ENCODE measurements at places on chromosomes 16 and 17. TPM values are rescaled to one million over a fixed set of nuclear protein-coding genes. Genes with fewer than 3 reads are reported as not detected.

The STXBP4 gene
- total RNA-seq = 8.0 TPM

GRCh38 chr16:30746638-30747175, 1.5 kb upstream of the PHKG2 start:
- DNase-seq = no peak

DNA sequence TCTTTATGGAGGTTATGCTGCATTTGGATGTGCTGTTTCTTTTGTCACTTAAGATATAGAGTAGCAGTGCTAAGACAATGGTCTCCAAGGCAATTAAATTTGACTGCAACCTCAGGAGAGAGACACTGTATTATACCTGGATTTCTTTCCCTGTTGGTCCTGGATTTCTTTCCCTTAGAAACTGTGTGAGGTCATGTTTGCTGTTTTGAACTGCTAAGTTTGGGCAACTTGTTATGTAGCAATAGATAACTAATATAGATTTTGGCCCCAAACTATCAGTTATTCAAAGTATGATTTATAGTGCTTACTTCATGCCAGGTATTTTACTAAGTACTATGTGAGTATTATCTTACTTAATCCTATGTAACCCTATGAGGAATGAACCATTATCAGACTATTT, 458.4 kb downstream of the HS3ST3B1 start:
- no peak for DNase-seq

DNA sequence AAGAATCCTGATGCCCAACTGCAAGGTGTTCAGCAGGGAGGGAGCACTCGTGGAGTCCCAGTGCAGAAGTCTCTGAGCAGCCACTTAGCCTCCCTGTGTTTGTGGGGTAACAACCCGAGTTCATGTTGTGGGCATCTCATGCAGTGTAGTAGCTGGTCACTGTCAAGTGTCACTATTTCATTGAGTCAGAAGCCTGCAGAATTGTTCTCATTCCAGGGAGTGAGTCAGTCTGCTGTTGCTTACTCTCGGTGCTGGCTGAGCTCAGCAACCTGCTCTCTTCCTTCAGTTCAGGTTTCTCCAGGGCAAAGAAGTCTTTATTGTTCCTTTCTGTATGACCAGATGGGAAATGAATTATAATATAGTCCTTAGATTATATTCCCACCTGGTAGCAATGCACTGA, 24.1 kb downstream of the HMOX2 start:
- no peak for DNase-seq

DNA sequence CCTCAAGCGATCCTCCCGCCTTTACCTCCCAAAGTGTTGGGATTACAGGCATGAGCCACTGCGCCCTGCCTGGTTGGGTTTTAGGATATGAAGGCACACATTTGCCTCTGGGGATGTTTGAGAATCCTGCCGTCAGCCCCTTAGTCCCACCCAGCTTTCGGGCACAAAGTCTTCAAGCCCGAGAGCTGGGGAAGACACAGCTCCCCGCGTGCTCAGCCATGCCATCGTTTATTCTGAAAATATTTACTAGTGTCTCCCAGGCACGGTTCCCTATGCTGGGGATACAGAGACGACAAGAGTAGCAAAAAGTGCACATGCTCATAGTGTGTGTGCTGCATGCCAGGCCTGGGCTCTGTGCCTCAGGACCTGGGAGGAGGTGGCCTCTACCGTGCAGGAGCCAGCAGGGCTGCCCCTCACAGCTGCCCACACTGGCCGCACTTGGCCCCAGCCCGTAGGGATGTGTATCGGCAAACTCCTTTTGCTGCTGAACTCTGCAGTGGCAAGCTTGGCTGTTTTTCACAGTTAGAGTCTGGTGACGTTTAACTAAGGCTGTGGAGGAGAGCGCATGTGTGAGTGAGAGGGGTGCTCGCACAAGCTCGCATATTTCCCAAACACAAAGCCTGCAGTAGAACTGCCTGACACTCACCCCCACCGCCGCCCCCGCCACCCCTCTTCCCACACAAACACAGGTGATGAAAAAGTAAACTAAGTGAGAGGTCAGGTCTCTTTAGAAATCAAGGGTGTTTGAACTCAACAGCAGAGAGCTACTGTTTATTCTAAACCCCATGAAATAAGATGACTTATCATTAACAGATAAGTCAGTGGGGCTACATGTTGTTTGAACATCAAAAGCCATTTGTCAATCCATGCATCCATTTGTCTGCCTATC, 266.4 kb downstream of the MRTFB start:
- DNase-seq = no peak

DNA sequence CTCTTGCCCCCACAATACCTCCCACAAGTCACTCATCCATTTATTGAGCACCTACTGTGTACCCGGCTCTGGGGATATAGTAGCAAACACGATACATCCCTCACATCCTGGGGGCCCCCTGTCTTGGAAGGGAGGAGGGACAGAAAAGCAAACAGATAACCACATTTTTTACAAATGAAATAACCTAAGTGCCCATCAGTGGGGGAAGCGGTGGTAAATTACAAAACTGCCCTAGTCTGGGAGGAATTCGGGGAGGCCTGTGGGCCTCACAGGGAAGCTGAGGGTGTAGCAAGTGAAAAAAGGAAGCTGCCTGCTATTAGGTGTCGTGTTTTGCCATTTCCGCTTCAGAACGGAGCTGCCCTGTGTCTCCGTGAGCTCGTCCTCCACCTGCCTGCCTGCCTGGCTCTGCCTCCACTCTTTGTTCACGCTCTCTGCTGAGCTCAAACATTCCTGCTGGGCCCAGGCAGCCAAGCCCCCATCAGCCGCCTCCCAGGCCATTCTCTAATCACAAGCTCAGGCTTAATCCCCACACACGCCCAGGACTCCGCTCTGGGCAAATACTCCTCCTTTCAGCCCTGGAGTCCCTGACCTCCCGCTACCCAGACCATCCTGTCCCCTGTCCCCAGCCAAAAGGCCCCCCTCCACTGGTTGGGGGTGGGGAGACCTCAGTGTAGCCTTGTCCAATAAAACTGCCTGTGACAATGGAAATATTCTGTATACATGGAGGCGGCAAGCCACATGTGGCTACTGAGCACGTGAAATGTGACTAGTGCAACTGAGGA, 10.2 kb upstream of the SEC14L5 start:
- DNase-seq = no peak

DNA sequence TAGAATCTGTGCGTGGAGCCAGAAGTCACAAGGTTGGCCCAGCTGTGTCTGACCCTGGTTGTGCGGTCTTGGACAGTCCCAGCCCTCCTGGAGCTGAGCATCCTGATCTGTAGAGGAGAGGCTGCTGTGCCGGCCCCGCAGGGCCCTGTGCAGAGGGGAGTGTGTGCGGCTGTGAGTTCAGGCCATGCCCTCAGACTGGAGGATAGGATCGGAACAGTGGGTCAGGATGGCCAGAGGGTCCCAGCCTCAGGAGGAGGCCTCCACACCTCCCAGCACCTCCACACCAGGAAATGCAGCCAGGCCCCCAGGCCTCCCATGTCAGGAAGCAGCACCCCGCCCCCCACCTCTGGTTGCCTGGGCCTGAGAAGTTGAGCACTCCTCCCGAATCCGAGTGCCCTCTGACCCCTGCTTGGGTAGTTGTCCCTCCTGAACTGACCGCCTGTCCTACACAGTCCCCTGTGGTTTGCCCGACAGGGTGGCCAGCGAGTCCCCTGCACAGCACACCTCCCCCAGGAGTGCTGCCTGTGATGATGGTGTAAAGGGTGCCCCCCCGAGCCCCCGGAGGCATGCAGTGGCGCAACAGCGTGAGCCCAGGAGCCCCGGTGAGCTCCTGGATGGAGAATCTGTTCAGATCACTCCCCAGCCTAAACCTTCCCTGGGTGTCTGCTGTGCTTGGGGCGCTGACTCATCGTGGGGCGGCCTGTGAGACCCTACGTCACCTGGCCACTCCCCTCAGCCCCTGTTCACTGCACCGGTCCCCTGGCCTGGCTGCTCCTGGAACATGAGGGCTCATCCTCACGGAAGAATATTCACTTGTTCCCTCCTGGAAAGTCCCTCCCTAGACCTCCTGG, 285.2 kb downstream of the SEC14L1 start:
- no peak for DNase-seq

Measured in left cardiac atrium (tissue), 4 donors.